ENCODE measurements at places on chromosomes 3 and 15.

GRCh38 chr3:55630921-55631299, 143.8 kb upstream of the WNT5A start:
- no peak for DNase-seq

GRCh38 chr3:168472783-168473182, 377.1 kb upstream of the GOLIM4 start:
- DNase-seq = no peak

DNA sequence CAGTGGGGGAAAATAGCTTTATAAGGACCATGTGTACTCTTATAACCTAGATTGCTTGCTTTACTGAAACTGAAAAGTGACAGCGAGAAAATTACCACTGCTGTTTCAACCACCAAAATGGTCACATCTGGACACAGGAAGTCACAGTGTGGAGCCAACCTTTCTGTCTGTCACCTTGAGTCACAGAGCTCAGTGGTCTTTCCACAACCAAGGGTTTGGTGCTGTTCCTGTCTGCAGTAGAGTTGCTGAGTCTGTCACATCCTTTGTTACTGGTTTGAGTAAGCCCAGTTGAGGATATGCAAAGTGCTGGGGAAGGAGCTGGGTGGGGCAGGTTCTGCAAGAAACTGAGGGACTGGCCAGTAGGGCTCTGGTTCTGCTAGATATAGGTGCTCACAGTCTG, 139.1 kb upstream of the EIF1B start:
- no peak for DNase-seq

DNA sequence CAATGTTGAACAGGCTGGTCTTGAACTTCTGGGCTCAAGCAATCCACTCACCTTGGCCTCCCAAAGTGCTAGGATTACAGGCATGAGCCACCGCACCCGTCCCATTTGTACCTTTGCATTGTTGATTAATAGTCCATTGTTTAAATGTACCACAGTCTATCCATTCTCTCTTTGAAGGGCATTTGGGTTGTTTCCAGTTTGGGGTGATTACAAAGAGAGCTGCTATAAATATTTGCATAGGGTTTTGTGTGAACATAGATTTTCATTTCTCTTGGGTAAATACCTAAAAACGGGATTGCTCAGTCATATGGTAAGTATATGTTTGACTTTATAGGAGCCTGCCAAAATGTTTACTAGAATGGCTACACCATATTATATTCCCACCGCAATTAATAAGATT, 13.7 kb upstream of the PTPRG start:
- no peak for DNase-seq

GRCh38 chr3:100032243-100032642, 82.1 kb downstream of the FILIP1L start:
- no peak for DNase-seq

GRCh38 chr3:39154280-39155021, 1.1 kb upstream of the CSRNP1 start:
- DNase-seq = no peak

DNA sequence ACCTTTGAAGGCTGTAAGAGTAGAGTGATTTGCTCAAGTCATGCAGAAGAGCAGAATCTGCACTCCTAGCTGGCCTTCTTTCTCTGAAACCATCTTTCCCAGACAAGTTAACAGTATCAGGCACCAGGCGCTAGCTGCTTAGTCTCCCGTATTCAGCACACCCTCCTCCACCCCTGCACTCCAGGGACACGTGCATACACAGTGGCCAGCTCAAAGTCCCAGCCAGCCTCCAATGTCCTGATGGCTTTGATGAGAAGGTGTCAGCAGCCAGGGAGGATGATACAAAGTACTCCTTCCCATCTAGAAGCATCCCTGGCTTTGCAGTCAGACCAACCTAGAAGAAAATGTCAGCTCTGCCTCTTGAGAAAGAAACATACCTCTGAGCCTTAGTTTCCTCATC, 177.8 kb downstream of the ADAMTS17 start:
- DNase-seq = no peak

DNA sequence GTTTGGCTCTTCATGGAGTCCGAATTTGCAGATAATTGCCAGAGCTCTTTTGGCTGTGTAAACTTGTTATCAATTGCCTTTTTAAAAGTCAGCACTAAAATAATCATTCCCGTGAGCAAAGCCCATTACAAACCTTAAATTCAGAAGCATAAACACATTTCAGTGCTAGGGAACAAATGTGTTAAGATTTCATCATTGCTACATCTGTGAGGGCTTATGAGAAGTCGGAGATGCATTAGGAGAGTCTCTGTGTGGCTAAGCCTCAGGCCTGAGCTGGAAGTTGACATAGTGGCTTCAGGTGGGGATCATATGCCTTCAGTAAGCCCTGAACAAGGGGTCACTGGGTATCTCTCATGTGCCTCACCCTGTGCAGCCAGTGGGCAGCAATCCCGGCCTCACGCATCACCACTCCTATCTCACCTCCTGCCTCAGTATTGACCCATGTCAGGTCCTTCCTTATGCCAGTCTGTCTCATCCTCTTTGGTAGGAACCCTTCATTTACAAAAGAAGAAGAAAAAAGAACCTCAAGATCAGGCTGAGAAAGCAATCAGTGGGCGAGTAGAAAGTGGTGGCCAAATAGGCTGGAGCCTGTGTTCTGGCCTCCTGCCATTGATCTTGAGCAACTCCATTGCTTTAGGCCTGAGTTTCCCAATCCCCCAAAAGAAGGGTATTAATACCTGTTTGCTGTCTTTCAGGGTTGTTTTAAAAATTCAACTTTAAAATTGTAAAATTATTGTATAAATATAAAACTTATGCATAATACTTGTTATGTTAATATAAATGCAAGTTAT, 233.5 kb downstream of the IL20RB start:
- DNase-seq = no peak

- no peak for DNase-seq
Measured at GRCh38 chr3:156751461-156752025, 74.6 kb upstream of the LEKR1 start.

DNA sequence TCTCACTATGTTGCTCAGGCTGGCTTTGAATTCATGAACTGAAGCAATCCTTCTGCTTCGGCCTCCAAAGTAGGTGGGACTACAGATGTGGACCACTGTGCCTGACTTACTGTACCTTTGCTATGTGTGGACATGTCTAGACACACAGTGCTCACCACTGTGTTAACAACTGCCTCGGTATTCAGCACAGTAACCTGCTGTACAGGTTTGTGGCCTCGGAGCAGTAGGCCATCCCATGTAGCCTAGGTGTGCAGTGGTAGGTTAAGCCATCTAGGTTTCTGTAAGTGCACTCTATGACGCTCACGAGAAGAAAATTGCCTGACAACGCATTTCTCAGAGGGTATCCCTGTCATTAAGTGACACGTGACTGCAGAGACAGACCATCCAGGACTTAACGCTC, 70.3 kb downstream of the TAMM41 start:
- no peak for DNase-seq

GRCh38 chr3:71078199-71078598, 505.3 kb downstream of the FOXP1 start:
- DNase-seq = no peak

DNA sequence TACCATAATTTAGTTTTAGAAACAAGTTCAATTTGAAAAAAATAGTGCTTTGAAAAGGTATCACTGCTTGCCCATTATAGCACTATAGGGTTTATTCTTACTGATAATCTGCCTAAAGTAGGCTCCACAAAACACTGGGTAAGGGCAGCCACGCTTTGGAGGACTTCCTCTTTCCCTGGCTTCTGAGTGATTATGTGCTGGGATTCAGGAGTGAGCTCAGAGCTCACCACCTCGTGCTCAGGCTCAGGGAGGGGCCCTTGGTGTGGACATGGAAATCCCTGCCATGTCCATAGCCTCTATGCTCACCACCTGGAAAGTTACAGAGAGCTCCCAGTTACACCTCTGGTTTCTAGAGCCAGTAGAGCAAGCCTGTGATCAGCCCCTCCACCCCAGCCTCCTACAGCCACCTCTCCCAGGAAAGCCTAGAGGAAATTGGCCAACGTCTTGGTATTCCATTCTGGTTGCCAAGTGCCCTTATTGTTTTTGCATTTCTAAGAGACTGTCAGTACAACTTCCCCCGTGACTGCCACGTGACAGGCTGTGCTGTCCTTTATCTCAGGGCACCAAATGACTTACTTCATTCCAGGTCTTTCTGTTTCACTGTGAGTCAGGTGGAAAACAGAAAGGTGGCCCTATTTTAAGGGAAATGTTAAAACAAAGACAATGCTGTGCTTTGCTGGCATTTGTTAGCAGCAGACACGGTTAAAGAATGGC, 316.0 kb downstream of the RORA start:
- DNase-seq = no peak

DNA sequence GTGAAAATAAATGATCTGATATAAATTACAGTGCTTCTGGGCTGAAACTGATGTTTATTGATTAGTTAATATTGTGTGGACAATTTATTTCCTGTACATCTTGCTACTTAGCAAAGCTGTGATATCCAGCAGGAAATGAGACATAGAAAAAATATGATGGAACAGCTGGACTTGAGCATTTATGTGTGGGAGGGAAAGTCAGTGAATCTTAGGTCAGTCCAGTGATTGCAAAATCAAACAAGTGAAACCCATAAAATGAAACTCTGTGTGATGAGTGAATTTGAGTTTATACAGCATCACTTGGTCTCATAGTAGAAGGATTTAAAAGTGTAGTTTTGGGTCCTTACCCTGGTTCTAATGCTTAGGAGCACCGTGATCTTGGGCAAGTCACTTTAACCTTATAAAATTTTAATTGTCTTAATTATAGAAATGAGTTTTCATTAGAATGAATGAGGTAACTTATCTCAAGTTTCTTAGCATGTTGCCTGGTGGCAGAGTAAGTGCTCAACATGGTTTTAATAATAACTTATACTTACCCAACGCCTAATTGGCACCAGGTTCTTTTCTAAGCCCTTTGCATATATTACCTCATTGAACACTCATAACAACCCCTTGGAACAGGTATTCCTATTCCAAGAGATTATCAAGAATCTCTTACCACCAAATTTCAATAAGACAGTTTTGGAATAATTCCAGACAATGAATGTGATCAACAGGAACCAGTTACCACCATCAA, 194.6 kb downstream of the ADAMTSL3 start:
- DNase-seq = no peak

GRCh38 chr3:159779883-159780282, 208.8 kb upstream of the IL12A start:
- no peak for DNase-seq

GRCh38 chr3:181901626-181902025, 189.9 kb downstream of the SOX2 start:
- DNase-seq = no peak

DNA sequence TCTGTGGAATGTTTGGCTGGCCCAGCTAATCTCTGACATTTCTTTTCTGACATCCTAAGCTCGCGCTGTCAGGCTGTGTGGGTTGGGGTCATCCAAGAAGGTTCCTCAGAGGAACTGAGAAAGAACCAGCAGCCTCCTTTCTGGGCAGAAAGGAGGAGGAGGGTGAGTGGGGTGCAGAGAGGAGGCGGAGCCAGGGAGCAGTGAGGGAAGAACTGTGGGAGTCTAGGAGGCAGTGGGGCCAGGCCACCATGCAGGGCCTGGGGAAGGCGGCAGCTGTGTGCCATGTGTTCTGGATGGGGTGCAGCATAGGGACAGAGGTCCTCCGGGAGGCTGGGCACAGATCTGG, 5.3 kb downstream of the SEMA7A start:
- DNase-seq = no peak

DNA sequence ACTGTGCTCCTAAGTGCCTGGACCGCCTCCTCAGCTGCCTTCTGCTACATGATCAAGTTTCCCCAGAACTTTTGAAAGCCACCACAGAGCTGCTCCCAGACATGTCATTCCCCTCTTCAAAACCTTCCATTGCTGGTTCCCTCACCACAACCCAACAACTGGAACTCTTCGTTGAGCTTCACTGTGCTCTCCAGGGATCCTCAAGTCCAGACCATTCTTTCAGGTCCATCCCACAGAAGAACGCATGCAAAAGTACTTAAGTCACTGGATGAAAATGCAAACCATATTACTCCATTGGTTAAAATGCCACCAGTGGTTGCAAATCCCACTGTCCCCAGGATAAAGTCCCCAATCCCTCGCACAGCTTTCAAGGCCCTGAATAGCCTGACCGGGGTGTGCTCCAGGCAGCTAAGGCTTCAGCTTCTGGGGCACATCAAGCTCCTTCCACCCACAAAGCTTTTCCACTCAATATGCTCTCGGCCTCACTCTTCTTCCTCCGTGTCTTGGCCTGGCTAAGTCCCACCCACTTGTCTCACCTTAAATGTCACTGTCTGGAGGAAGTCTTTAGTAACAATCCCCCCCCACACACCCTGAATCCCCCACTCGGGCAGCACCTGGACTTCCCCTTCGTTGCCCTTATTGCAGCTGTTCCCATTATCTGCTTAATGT, 84.8 kb downstream of the XXYLT1 start:
- no peak for DNase-seq

- no peak for DNase-seq
Measured at GRCh38 chr3:46367811-46368210, 2.9 kb upstream of the CCR5 start.

- DNase-seq = no peak
Measured at GRCh38 chr3:5226783-5227182, 39.3 kb downstream of the EDEM1 start.

DNA sequence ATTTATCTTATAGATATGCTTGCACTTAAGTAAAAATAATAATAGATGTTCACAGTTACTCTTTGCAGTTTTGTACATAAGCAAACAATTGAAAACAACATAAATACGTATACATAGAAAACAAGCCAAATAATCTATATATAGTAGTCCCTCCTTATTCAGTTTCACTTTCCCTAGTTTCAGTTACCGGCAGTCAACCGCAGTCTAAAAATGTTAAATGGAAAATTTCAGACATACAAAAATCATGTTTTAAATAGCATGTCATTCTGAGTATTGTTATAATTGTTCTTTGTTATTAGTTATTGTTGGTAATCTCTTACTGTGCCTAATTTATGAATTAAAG, 262.0 kb downstream of the CGGBP1 start:
- no peak for DNase-seq

DNA sequence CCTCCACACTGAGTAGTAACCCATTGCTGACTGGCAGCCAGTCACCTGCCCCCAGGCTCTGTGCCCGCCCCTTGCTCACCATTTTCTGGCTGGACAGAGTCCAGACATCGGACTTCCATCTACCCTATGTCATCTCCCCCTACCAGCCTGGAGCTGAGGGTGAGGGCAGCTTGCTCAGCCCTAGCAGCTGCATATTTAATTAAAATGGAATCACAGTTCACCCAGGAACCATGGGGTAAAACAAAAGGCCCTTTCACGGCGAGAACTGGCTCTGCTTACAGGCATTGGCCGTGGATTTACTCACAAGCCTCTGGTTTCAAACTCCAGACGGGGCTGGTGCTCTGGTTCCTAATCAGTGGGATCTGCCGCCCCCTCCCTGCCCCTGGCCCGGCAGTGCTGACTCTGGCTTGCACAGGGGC, 94.9 kb upstream of the ATP2B2 start:
- no peak for DNase-seq

- DNase-seq = no peak
Measured at GRCh38 chr3:9690451-9691450, 12.9 kb upstream of the CPNE9 start.

GRCh38 chr3:72043204-72044133, 258.5 kb upstream of the PROK2 start:
- DNase-seq = no peak

GRCh38 chr3:39095778-39096177, 11.6 kb downstream of the GORASP1 start:
- DNase-seq = no peak

GRCh38 chr3:23767546-23767945, 38.2 kb upstream of the UBE2E1 start:
- no peak for DNase-seq
